ENCODE measurements at places on chromosomes 2 and 18.

- no peak for DNase-seq
These were observed 499.5 kb upstream of the CHAC2 start for GRCh38 chr2:53268086-53268485.

DNA sequence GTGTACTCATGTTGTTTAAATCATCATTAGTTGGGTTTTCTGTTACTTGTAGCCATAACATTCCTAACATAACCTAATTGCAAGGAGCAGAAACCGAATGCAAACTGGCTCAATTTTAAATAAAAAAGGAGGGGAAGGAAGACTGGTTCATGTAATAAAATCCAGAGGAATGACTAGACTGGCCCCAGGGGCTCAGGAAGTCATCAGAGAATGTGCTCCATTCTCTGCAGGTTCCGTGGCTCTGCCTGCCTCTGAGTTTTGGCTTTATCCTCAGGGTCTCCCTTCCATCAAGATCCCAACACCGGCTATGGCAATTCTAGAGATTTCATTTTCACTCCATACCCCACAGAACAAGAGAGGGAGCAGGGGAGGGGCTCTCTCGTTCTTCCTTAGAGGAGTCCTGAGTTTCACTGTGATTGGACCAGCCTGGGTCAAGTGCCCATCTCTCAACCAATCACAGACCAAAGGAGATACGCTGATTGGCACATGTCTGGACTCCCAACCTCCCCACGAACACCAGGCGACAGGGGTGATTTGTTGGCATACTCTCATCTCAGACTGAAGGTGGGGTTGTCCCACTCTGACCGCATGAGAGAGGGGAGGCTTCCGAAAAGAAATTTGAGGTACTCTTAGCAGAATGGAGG is 64.8 kb downstream of the NPPC start:
- no peak for DNase-seq

GRCh38 chr2:150133623-150134022 is 353.8 kb downstream of the RND3 start:
- DNase-seq, result no peak

- no peak for DNase-seq
These were observed 36.7 kb upstream of the BMP10 start for GRCh38 chr2:68907920-68908253.

GRCh38 chr18:3794537-3795348 is 344.8 kb downstream of the TGIF1 start:
- DNase-seq, result no peak
